ENCODE measurements at places on chromosomes 7 and 10.

- no peak for DNase-seq
These were observed 152.5 kb downstream of the AKR1D1 start for GRCh38 chr7:138228769-138229168.

- no peak for DNase-seq
These were observed 43.5 kb downstream of the FEZF1 start for GRCh38 chr7:122261016-122261415.

DNA sequence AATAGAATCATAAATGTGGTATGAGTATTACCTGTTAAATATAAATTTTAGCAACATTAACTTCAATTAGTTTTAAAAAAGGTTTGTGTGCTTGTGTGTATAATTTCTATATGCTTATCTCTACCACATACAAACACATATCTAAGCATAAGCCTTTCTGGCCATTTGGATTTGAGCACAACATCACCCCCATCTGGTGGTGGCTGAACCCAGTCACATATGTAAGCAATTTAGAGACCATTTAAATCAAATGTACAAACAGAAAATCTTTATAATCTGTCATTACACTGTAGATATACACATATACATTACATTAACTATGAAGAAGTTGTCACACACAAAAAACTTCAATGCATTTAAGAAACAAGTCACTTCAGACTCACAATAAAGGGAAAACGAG is 31.7 kb downstream of the GPR22 start:
- peak; percentile 4 for DNase-seq

GRCh38 chr7:1120791-1121190 is 32.9 kb downstream of the GPER1 start:
- no peak for DNase-seq

DNA sequence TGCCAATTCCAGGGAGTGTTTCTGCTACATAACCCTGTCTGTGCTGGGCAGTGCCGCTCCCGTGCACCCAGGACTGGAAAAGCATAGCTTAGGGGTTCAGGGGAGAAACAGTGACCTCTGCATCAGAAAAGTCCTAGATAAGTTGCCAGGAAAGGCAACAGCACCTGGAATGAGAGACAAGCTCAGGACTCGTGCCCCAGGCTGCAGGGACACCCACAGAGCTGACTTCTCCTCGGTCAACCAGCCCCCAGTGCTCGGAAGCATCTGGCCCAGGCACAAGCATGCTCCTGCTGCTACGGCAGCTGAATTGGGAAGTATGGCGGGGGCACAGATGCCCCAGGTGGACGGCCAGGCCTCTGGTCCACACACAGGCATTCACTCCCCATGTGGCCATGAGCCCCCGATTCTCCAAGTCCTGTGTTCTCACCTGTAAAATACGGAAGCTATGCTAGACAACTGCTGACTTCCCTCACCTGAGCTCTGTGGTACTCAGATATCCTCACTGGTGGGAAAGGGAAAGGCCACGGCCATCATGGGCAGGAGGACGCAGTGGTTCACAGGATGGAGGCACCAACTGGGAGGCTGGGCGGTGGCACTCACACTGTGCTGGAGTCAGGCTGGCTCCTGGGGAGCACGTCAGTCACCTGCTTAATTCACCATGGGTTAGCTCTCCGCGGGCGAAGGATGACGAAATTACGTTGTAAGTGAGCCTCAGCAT is 220.5 kb downstream of the PTPRN2 start:
- no peak for DNase-seq

DNA sequence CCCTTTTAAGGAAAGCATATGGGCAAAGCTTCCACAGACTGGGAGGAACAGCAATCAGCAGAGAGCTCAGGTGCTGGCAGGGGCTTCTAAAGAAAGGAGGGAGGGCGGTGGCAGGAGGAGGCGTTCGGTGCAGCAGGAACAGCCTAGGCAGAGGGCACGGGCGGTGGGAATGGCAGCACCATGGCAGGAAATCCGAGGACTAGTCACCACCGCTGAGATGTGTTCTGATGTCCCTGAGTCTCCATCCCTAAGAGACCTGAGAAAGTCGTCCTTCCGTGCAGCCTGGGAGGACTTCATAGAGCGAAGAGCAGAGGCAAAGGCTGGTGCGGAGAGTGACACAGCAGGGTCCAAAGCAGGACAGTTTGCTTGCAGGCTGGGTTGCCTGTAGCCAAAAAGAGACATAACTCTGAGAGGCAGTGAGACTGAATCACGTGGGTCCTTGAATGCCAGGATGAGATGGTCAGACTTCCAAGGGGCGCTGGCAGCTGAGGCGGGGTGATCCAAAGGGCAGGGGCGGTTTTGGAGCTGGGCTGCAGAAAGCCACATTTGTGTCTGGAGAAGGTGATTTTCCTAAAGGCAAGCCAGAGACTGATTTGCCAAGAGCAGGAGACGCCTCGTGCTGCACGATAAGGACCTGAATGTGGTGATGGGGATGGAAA is 35.8 kb upstream of the GRID1 start:
- no peak for DNase-seq

GRCh38 chr7:143497008-143497795 is 19.5 kb downstream of the TAS2R41 start:
- DNase-seq = no peak

DNA sequence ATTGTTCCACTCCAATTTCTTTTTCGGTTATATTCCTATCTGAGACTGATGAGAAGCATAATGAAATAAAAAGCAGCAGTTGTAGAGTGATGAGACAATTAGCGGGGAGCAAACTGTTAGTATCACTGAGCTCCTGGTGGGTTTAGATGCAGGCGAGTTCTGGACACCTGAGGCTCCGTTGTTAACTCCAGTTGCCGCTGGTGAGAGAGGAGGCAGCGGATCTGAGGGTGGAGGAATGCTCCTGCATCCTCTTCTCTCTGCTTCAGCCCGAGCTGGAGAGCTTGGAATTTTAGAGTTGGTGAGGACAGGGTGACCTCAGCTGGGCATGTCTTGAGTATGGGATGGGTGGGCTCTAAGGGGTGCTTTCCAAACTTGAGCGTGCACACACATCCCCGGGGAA is 31.4 kb downstream of the LRMDA start:
- DNase-seq = no peak

GRCh38 chr10:43236176-43236850 is 30.6 kb downstream of the RASGEF1A start:
- no peak for DNase-seq

DNA sequence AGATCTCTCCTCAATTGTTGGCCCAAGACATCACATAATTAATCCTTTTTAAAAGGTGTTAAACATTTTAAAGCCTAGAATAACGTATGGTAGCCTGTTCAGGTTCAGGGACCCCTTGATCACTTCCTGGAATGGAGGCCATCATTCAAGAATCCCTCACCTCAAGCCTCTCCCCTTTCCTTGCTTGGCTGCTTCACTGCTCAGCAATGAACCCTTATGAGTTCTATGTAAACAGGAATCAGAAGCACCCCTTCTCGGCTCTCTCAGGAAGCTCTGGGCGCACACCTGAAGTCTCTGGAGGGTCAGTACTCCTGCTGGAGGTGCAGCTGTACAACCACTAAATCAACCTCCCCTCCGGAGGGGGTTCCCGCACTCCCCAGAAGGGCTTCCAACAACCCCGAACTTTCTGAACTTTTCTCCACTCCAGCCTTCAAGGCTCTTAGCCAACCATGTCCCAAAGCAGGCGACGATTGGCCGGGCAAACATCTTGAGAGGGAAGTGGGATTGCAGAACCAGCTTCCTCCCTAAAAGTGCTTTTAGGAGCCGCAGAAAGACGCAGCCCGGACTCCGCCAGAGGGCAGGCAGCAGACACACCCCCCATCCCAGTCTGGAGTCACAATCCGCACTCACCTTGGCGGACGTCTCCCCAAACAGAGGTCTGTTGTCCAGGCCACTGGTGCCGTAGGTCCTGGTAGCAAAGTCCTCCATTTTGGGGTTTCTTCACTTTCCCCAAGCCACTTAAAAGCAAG is 562 bp downstream of the TMEM243 start:
- DNase-seq = no peak

DNA sequence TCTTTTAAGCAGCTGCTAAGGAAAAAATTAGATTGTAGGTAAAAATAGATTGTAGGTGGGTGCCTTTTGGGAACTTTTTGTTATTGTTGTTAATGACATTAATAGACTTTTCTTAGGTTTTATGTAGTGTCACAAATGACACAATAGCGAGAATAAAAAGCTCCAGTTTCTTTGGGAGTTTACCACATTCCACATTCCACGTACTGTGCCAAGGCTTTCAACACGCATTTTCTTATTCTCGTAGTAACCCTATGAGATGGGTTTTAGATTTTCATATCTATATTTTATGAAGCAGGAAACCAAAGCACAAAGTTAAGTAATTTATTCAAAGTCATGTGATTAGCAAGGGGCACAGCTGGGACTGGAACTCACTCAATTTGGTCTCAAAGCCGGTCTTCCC is 103.8 kb downstream of the XRCC2 start:
- no peak for DNase-seq

DNA sequence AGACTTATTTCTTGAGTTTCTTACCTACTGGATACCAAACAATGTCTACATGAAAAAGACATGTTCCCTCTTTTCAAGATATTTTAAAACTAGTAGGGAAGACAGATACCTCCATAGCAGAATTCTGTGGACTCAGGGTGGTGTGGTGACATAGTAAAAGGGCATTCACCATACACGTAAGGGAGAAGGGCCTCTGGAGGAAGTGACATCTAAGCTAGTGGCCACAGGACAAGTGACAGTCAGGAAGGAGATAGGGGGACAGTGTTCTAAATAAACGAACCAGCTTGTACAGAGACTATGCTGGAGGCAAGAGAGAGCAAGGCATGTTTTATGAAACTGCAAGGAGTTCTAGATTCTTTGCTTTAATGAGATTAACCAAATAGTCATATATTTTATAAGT is 321.7 kb upstream of the LRGUK start:
- no peak for DNase-seq

GRCh38 chr7:26370011-26370410 is 78.3 kb downstream of the SNX10 start:
- no peak for DNase-seq

- no peak for DNase-seq
These were observed 7.3 kb upstream of the ZNF22 start for GRCh38 chr10:44993226-44993921.

DNA sequence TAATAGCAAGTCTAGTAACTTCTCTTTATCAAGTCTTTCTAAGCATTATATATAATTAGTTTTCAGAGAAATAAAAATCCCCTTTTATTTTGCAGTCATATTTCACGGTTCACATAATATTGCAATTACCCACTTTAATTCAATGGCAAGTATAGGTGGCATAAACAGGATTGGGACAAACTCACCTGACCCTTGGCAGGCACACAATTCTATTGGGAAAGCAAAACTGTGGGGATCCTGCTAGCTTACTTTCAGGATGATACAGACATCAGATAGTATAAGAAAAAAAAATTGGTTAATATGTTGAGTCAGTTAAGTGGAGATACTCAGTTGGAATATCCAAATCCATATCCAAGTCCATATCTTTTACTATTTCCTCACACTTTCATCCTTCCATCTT is 294.8 kb downstream of the SNX13 start:
- DNase-seq = no peak

DNA sequence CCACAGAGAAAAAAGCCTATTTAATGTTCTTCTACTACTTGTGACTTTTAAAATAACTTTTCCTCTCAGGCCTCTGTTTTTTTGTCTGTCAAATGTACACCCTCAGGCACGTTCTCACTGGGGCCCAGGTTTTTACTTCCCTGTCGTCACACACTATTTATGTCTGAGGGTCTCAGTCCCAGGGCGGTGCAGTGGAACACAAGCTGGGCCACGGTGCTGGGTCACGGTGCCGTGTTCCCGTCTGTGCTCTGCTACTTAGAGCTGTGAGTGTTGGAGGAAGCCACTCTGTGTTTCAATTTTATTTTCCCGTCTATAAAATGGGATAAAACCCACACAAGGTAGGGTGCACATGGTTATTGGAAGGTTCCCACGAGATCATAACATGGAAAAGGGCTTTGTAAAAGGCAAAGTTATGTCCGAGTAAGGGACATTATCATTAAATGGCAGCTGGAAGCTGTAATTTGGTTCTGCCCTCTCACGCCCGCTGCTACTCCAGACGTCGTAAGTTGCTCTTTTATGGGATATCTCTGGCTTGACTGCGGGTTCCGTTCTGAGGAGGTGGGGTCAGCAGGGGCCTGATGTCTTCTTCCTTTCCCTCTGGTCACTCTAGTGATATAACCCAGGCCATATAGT is 25.2 kb downstream of the ZNF775 start:
- no peak for DNase-seq

DNA sequence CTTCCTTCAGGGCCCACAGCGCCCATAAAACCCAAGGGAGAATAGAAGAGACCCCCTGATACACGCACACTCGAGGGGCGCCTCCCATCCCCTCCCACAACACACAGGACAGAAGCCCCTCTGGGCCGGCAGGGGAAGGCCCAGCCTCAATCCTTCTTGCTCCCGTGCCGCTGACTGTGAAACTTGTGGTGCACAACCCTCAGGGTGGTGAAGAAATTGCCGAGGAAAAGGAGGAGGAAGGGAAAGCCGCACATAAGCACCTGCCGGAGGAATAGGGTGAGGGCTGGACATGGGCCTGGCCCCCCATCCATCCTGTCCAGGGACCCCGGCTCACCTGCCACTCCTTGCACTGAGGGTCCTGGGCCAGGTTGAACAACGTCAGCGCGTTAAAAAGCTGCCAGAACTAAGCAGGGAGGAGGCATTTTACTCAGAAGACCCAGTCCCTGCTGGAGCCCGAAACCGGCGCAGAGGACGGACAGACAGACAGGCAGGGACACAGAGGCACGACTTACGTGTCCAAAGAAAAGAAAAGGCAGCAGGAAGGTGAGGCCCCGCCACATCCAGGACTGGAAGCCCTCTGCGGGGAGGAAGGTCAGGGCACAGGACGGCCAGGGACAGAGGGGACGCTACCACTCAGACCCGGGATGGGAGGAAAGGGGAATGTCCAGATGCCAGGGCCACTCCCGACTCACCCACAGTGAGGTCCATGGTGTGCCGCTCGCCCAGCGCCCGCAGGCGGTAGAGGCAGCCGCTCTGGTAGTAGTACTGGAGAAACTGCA is 7.2 kb downstream of the TMEM120A start:
- no peak for DNase-seq

DNA sequence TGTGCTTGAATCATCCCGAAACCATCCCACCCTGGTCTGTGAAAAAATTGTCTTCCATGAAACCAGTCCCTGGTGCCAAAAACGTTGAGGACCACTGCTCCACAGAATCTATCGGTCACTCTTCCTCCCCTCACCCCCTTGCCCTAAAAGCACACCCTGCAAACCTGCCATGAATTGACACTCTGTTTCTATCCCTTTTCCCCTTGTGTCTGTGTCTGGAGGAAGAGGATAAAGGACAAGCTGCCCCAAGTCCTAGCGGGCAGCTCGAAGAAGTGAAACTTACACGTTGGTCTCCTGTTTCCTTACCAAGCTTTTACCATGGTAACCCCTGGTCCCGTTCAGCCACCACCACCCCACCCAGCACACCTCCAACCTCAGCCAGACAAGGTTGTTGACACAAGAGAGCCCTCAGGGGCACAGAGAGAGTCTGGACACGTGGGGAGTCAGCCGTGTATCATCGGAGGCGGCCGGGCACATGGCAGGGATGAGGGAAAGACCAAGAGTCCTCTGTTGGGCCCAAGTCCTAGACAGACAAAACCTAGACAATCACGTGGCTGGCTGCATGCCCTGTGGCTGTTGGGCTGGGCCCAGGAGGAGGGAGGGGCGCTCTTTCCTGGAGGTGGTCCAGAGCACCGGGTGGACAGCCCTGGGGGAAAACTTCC is 784 bp upstream of the SERPINE1 start:
- DNase-seq = peak; percentile 31

- peak; percentile 3 for DNase-seq
These were observed 19.8 kb downstream of the LSMEM1 start for GRCh38 chr7:112500619-112501018.

All from NCI-H1105 treated with DMSO at 0.1 percent for 48 hours (cell line).